Right kidney (tissue), 9 donors: ENCODE measurements at places on chromosomes 11 and 22.

GRCh38 chr11:45313171-45313865, 27.2 kb upstream of the SYT13 start:
- no peak for DNase-seq

DNA sequence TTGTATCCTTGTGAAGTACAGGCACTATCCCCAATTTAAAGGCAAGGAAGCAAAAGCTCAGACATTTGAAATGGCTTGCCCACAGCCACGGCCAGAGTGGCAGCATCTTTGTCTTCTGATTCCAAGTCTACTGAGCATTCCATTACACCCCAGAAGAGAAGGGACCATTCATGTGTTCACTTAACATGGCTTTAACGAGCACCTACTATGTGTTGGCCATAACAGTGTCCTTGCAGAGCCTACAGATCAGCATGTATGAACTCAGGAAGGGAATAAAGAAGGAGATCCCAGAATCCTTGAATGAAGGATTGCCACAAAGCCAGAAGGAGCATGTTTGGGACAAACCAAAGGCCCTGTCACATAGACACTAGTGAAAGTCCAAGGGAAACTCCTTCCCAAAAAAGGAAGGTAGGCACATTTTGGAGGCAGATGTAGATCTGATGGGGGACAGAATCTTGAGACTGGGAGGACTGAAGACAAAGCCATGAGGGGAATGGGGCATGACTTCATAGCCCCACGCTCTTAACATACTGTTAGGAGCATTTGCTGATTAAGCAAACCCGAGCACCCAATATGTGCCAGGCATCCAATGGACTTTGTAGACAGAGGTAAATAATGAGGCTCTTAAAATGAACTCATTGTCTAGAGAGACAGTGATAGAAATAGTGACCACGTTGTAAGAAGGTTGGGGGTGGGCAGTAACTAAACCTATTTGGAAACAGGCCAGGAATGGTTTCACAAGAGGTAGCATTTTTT, 54.9 kb downstream of the P4HA3 start:
- DNase-seq = no peak

GRCh38 chr11:65487467-65488272, 11.2 kb upstream of the MALAT1 start:
- peak; percentile 86 for DNase-seq

DNA sequence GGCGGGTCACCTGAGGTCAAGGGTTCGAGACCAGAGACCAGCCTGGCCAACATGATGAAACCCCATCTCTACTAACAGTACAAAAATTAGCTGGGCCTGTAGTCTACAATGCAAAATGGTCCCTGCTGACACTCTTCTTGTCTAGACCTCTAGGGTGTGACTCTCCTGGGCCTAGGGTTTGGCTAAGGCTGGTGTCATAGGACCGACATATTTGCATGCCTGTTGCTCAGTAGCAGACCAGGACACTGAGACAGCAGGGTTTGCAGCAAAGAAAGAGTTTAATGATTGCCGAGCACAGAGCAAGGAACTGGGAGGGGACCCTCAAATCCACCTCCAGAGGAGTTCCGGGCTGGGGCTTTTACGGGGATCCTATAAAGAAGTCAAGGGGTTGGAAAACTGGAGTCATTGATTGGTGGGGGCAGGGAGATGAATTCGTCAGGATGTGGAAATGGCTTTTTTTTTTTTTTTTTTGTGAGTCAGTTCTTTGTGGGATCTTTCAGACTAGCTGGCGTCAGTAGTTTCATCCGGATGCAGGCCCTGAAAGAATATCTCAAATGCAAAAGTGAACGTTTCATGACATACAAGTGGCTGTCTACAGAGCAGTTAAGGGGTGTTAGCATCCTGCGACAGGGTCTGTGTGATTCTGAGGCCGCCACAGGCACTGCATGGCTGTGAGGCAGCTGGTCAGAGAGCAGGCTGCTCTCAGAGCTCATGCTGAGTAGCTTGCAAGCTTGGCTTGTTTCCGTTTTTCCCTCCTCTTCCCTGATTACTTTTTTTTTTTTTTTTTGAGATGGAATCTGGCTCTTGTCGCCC, 27.2 kb upstream of the A4GALT start:
- no peak for DNase-seq

GRCh38 chr11:117796872-117797529, at the start of gene DSCAML1:
DSCAML1 (minus strand) TSS chr11:117797216; CDS start chr11:117797079, 137 bp downstream.
- peak; percentile 66 for DNase-seq

DNA sequence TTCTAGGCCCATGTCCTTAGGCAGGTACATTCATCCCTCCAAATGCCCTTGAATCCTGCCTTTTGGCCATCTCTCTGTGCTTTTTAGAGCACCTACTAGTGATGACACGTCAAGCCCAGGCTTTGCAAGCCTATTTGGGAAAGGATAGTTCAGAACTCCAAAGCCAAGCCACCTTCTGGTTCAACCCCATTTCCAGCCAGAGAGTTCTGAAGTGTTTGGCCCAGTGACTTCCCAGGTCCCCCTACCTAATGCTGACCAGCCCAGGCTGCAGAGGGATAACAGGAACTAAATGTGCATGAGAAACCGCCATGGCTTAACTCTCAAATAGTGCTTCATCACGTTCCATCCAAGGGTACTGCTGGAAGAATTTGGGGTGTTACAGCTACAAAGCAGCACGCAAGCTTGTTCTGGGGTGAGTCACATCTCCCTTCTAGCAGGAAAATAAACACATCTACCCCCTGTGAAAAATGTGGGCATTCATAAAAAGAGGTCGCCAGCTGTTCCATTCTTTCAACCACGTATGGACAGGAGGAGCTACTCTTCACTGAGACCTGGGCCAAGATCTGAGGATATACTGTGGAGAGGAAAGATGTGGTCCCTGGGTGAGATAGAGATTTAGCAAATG, 2.0 kb upstream of the FXYD6 start:
- no peak for DNase-seq

DNA sequence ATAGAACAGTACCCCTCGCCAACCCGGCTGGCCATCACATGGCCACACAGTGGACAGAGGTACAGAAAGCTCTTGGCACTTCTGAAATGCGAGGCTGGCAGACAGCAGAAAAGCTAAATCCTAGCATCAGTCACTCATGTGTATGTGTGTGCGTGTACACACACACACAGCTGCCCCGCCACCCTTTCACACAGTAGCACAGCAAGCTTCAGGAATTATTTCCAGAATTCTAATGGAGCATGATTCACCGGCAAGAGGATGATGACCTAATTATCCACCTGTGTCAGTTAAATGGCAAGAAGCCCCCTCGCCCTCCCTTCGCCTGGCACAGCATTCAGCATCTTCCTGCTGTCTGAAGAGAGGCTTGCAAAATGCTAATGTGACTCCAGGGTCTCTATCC, 336.0 kb downstream of the SHANK2 start:
- no peak for DNase-seq

DNA sequence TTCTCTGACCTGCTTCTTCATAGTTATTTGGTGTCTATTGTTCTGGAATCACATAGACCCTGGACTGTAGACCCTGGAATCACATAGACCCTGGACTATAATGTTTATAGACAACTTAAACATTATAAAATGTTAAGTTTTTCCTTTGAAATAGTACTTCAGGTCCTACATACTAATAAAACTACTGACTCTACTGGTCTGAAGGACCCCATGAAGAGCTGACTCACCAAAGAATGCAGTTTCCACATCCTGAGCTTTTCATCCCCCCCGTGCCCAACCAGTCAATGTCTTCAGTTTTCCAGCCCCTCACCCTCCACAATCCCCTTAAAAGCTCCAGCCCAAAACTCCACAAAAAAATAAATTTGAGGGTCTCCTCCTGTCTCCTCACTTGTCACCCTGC, 6.6 kb upstream of the PLEKHA7 start:
- no peak for DNase-seq

DNA sequence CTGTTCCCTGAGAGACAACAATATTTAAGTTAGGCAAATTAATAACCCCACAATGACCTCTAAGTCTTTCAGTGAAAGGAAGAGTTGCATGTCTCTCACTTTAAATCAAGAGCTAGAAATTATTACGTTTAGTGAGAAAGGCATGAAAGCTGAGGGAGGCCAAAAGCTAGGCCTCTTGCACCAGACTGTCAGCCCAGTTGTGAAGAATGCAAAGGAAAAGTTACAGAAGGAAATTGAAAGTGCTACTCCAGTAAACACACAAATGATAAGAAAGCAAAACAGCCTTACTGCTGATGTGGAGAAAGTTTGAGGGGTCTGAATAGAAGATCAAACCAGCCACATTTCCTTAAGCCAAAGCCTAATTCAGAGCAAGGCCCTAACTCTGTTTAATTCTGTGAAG, 45.0 kb downstream of the BBOX1 start:
- DNase-seq = no peak

DNA sequence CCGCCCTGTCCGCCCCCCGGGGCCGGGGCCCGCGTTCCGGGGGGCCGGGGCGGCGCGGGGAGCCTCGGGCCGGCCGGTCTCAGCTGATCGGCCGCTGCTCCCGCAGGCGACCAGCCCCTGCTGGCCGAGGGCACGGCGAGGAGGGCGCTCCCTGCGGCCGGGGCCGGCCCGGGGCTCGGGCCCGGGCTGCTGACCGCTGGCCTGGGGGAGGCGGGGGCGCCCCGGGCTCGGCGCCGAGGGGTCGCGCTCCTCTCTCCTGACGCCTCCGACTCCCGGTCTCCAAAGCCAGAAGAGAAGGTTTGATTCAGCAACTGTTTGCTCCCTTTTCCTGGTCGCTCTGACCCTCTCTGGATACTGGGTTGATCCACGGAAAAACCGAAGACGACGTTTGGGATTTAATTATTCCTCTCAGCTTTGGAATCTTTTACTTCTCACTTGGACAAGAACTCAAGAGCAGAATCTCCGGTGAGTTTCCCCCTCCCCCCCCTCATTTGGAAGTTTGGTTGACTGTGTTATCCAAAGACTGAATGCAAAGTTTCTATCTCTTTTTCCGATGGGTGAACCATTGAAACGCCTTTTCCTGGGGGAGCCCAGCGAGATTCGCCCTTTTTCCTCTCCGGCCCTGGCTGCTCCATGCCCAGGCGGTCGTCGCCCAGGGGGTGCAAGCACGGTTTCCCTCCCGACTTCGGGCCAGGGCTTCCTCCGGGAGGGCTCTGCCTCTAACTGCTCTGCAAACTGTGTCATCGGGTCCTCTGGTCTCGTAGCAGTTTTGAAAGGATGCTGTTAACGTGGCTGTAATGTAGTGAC, 725 bp downstream of the KDM2A start:
- peak; percentile 63 for DNase-seq

- DNase-seq = peak; percentile 57
Observed at GRCh38 chr22:30444632-30445437, 19.3 kb downstream of the MTFP1 start.

GRCh38 chr11:66361502-66361941, 10.0 kb downstream of the SLC29A2 start:
- DNase-seq = no peak

GRCh38 chr11:116415095-116415494, 357.7 kb downstream of the BUD13 start:
- no peak for DNase-seq

- DNase-seq = peak; percentile 4
Observed at GRCh38 chr22:19429950-19430889, 1.3 kb downstream of the HIRA start.

- no peak for DNase-seq
Observed at GRCh38 chr11:17766590-17766989, 32.0 kb downstream of the KCNC1 start.

DNA sequence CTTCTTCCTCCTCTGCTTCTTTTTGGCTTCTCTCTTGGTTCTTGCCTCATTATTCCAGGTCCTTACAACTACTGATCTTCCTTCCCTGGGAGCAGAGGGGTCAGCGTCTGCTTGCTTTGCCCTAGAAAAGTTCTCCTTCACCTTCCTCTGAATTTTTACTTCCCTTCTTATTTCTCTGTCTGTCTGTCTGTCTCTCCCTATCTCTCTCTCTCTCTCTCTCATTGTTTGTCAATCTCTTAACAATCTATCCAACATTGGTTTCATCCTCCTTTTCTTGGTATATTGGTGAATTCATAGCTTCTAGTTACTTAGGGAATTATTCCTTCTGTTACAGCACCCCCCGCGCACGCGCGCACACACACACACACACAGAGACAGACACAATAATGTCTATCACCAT, 559.1 kb downstream of the MN1 start:
- no peak for DNase-seq

DNA sequence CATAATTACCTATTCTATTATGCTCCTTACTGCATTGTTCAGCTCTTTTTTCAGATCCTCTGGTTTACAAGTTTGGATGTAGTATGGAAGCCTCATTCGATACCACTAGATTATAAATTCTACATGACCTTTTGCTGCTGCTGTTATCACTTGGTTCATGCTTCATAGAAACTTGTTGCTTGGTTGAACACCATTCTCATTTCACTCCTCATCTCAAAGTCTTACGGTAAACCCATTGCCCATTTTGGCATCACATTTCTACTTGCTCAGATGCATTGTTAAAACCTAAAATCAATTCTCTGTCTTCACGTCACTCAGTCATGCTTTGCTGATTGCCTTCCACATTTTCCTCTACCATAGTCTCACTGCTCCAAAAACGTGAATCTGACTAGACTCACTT, 155.5 kb upstream of the DDI1 start:
- DNase-seq = no peak

DNA sequence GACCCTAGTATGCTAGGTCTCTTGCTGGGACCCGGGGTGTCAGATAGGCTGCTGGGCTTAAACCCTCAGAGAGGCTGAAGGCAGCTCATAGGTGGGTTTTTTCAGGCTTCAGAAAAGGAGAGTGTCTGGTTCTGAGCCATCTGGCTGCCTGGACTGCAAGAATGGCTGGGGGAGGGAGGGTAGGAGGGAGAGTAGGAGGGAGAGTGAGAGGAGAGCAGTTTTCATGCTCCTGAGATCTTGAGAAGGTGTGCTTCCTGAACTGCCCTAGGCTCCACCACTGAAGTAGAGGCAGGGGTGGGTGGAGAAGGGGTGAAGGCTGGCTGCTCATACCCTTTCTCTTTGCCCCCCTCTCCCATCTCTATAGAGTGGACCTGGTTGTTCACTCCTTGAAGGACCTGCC, 4.6 kb downstream of the HMBS start:
- DNase-seq = no peak

DNA sequence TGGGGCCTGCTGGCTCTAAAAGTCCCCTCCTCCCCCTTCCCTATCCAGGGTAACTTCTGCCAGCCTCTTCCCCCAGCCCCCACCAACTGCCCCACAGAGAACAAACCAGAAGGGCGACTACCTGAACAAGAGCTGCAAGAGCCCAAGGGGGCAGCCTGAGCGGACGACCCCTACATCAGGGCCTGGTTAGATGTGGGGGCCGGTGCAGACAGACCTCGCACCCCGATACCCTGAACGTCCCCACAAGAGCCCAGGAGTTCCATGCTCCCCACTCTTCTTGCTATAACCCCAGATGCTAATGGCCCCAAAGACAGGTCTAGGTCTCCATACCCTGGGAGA, 20.7 kb downstream of the SUN2 start:
- no peak for DNase-seq

GRCh38 chr11:71996946-71997345, 1.8 kb upstream of the IL18BP start:
- no peak for DNase-seq

DNA sequence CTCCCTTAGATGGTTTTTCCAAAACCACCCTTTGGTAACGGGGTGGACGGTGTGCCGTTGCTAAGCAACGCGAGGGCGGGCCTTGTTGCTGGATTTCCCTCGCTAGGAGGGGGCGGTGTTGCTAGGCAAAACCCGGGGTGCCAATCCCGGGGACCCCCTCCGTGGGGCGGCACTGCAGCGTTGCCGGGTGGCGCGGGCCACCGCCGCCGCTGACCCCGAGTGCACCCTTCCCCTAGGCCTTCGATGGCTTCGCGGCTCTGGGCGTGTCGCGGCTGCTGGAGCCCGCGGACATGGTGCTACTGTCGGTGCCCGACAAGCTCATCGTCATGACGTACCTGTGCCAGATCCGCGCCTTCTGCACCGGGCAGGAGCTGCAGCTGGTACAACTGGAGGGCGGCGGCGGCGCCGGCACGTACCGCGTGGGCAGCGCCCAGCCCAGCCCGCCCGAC, 8.9 kb downstream of the EHBP1L1 start:
- peak; percentile 65 for DNase-seq
